ENCODE measurements at places on chromosomes 6 and 20.
A peak's percentile ranks its signal among the peaks of the same experiment; 100 is the strongest.

DNA sequence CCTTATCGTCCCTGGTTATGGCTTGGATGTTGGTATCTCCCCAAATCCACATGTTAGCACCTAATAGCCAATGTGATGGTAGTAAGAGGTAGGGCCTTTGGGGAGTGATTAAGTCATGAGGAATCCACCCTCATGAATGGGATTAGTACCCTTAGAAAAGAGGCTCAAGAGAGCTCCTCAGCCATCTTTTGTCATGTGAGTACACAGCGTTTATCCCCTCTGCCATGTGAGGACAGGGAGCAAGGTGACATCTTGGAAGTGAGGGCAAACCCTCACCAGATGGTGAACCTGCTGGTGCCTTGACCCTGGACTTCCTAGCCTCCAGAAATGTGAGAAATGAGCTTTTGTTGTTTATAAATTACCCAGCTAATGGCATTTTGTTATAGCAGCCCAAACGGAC is 16.1 kb upstream of the SIRPB2 start:
- DNase-seq = no peak

DNA sequence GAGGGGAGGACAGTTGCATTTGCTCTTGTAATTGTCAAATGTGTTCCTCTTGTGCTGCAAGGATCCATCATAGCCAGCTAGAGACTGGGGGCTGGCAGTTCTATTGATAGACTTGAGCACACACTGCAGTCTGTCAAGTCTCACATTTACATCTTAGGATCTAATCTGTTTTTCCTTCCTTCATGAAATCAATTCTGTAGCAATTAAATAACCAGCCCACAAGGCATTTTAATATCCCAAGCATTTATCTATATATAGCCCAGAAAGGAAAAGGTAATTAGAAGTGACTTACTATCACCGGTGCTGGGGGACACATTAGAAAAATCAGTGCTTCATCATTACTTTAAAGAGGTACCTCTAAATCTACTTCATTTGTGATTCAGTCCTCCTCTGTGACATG is 143.0 kb upstream of the STXBP5 start:
- DNase-seq = no peak

- DNase-seq = no peak
These were observed 32.2 kb downstream of the RAMACL start for GRCh38 chr6:166554316-166554715.

GRCh38 chr6:36622901-36623546 is 28.9 kb downstream of the SRSF3 start:
- DNase-seq = no peak

DNA sequence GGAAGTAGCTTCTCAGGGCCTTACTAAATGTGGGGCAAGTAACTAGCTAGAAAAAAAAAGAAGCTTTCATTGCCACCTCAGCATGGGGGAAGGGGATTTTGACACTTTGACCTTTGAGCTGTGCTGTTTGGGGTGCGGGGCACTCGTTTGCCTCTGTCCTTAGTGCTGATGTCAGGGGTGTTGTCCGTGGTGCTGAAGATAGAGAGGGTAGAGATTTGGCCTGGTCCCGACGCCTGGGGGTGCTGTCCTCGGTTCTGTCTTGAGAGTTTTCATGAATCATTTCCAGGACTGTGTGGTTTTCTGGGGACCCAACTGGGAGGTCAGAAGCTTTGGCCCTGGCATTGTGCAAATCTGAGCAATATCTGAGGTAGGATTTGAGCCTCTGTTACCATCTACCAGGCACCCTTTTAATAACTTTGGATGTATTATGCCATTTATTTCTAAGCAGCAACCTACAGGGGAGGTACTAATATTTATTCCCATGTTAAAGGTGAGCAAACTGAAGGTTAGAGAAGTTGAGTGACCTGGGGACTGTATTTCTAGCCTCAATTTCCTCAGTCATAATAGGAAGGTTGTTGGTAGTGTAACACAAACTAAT is 78.0 kb downstream of the DLGAP4 start:
- peak; percentile 17 for DNase-seq

Data from CD4-positive, alpha-beta T cell treated with Interleukin-1 beta for 1 hour (primary cell).